ENCODE measurements at places on chromosomes 5 and 9.

DNA sequence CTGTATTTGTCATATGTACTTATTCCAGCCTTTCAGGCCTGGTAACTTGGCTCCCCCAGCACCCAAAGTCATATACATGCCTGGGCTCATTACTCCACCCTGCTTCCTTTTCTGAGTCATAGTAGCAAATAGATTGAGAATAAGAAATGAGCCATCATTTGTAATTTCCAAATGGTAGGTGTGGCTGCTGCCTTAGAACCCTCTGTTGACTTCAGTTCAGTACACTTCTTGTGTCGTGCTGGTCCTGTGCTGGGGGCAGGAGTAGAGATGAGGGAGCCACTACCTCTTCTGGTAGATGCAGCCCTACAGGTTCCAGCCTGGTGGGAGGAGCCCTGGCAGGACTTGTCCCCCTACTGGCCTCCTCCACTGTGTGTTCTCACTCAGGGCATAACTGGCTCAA lies 11.1 kb downstream of the GM2A start:
- DNase-seq: no peak

- no peak for DNase-seq
Observed at GRCh38 chr5:55146080-55146479, 13.9 kb upstream of the GPX8 start.

GRCh38 chr9:35687972-35688557 lies 1.7 kb downstream of the TPM2 start:
- DNase-seq: no peak

DNA sequence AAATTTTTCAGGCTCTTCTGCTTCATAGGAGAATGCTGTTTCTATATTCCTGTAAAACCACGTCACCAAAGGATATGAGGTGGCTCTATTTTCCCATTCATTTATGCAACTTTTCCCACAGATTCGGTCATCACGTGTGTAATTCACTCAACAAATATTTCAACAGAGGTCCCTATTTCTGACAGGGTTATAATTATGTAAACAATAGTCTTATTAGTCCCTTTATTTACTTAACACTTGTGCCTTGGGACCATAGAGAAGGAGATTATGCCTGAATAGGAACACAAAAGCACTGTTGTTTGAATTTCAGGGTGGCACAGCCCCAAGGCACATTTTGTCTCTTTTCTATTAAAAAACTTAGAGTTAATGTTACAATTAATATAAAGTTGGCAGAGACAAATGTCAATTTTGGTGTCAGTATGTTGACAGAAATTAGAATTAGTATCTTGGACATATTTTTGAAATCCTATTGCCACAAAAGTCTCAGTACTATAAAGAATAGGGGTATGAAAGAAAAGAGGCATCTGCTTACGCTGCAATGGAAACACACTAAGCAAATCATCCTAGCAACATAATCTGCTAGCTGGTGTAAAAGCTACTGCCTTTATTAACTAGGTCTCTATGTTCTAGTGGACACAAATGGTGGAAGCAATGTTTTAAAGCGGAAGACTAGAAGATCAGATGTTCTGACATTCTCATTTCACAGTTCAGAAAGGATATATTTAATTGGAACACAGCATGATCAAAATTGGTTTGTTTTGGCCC lies 229.1 kb upstream of the TBCA start:
- DNase-seq: no peak

- no peak for DNase-seq
Observed at GRCh38 chr5:111737716-111738115, 19.3 kb downstream of the NREP start.

- no peak for DNase-seq
Observed at GRCh38 chr9:7363777-7364477, 435.7 kb downstream of the DMAC1 start.

GRCh38 chr5:171867786-171868185 lies 82.2 kb downstream of the SMIM23 start:
- no peak for DNase-seq

GRCh38 chr9:91036356-91036755 lies 234.7 kb downstream of the SYK start:
- DNase-seq: no peak

GRCh38 chr5:107437154-107437553 lies 233.6 kb downstream of the EFNA5 start:
- no peak for DNase-seq

DNA sequence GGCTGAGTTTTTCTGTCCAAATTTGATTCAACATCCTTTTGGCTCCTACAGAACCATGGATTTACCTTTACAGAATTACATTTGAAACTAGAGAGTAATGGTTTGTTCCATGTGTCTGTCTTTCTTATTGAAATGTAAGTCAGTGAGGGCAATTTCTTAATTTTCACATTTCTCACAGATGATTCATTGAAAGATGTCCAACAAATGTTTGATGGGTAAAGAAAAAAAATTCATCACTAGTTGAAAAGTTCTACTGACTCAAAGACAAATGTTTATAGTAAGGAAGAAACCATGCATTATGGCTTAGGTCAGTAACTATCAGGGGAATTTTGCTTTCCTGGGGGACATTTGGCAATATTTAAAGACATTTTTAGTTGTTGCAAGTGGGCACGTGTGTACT lies 131.6 kb upstream of the TRPM3 start:
- no peak for DNase-seq

- no peak for DNase-seq
Observed at GRCh38 chr5:14603141-14603540, 21.5 kb downstream of the OTULINL start.

DNA sequence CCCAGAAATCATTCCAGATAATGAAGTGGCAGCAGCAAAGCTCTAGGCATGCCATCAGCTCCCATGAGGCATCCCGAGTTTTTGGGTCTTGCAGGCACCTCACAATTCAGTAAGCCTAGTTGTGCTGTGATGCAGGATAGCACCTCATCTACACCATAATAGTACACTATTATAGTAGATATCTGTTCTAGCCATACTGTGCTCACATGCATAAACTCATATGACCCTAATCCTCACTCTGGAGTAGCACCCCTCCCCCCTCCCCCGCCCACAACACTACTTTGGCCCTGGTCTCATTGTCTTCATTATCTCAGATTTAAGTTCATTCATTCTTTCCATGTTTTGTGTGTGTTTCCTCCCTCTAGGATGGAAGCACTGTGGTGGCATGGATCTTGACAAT lies 102.5 kb upstream of the PITX1 start:
- DNase-seq: no peak

GRCh38 chr5:77167695-77168121 lies 42.8 kb upstream of the PDE8B start:
- DNase-seq: no peak

DNA sequence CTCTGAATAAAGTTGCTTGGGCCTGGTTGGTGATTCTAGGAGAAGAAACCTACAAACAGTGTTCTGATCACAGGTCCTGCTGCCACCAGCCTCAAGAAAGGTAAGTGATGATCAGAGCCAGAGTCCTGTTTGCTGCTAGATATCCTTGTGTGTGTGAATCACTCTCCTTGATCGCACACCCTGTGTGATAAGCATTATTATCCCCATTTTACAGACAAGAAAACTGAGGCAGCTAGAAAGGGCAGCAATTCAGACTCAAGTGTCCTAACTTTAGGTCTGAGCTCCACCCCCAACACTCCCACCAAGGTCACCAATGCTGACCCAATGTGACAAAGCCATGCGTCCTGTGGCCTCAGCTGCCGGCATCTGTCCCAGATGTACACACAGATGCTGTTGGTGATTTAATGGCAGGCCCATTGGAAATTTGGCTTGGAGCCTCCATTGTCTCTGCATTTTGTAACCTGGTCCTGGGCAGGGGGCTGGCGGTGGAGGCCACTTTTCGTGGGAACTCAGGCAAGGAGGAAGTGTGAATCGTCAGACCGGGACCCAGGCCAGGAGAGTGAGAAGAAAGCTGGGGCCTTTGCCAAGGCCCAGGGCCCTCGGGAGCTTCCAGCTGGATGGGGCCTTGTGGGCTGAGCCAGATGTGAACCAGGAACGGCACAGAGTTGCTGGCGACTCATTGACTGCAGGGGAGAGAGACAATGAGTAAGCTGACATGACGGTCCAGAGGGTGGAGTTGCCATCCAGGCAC lies 29.8 kb upstream of the GGTA1 start:
- DNase-seq: no peak

GRCh38 chr5:94376672-94377345 lies 241.6 kb downstream of the KIAA0825 start:
- no peak for DNase-seq

- DNase-seq: no peak
Observed at GRCh38 chr5:126066836-126067235, 356.4 kb upstream of the GRAMD2B start.
